Lower lobe of right lung (tissue), 2 donors: ENCODE measurements at places on chromosomes 2 and 18. TPM values are rescaled to one million over a fixed set of nuclear protein-coding genes. Genes with fewer than 3 reads are reported as not detected.

The ERMN gene
- total RNA-seq, result 0.21 TPM

The DAW1 gene
- total RNA-seq, result 4.9 TPM

The LAMA1 gene
- total RNA-seq, result 0.65 TPM

The RIT2 gene
- total RNA-seq, result not detected

The SPRED2 gene
- total RNA-seq, result 43.9 TPM

The LIMS4 gene
- 1.1 TPM for total RNA-seq

The REG3G gene
- total RNA-seq, result not detected

The OSR1 gene
- 15.5 TPM for total RNA-seq

The EFR3B gene
- total RNA-seq, result 9.0 TPM

- DNase-seq, result no peak
Observed at GRCh38 chr2:37641582-37642171, 29.8 kb downstream of the CDC42EP3 start.

DNA sequence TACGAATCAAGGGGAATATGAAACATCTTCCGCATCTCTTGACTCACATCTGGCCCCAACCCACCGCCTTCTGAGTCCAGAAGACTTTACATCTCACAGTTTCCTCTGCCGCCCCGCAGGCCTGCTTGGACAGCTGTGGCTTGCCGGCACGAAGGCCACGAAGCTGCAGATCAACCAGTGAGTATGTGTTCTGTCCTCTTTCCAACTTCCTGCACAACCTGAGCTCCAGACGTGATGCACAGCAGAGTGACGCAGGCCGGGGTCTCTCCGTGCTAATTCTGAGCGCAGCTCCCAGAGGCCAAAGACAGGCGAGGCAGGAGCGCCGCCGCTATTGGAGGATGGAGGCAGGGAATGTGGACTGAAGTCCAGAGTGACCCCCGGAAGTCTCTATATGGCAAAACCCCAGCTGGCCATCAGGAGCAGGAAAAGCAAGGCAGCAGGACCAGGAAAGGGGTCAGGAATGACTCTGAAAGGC lies 93.5 kb downstream of the ZCCHC2 start:
- no peak for DNase-seq

DNA sequence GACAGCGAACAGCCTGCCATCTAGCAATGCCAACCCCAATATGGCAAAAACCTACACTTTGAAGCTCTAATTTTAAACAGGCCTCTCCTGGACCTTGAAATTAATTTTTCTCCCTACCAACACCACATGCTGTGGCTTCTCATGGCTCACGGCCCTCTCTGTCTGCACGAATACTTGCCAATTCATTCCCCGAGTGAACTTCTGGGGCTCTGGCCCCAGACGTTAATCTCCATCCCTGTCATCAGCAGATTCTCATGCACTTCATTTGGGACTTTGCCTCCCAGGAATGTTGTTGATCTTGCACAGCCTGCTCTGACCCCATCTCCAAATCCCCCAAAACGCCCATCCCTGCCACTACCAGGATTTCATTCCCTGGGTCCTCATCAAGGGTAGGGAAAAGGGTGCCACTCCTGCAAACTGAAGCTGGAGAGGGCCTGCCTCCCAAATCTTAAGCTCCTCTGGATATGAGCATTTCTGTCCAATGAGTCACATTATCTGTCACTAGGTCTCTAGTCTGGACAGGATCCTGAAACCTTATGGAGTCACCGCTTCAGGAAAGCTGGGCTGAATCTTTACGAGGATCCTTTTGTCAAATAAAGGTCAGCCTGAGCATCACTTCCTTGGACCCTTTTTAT lies 10.4 kb downstream of the FIGLA start:
- no peak for DNase-seq

DNA sequence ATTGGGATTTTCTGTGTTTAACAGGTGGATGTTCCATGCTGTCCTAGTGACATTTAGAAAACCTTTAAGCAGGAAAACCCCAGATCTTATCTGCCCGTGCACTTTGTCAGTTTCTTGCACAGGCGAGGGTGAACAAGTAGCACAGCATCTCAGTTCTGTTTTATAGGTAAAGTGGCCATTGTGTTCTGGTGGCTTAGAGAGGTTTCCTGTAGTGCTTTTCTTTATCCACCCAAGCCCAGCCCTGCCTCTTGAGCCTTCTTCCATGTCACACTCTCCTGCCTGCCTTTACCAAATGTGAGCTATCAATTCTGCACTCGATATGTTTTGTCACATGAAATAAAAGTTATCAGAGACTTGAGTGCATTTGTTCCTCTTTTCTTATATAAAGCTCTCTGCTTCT lies 135.3 kb upstream of the NOSTRIN start:
- no peak for DNase-seq

DNA sequence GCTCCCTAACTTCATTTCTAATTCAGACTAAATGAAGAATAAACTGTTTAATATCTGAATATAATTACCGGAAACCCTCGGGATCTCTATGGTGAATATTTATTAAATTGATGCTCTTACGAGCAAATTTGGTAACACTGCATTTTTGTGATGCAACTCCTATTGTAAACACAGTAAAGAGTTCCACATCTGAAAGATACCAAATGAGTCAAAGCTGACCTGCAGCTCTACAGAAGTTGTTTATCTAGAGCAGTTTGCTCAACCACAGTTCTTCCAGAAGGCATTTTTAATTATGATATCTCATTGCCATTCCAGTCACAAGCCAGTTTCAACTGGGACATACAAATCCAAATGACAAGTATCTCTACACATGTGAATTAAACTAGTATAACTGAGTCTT lies 129.7 kb downstream of the PKP4 start:
- DNase-seq, result no peak

DNA sequence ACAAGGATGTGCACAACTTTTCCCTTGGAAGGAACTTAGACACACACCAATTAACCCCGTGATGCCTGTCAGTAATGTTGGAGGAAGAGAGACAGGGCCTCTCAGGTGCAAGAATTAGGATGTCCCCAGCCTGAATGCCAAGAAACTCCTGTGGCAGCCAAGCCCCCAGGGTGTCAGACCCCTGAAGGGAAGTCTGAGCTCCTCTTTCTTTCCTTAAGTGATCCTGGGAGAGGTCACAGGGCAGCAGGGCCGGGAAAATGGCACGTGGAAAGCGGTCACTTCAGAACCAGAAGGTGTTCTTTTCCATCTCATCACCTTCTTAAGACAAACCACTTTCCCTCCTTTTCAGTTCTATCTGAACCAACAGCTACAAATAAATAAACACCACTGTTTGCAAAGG lies 185.9 kb downstream of the ANAPC1 start:
- no peak for DNase-seq

DNA sequence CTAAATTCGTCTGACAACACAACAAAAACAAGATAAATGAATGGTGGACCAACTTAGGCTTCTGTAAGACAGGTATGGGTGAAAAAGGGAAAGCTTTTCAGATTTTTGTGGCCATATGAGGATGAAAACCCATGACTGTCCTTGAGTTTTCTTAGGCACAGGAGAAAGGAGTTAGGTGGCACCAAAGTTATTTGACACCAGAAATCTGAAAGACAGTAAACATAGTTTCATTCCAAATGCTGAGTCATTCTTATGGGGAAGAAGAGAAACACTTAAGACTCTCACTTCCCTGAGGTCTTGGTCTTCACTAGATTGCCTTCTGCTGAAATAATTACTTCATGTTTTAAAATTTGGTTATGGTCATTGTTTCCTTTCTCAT lies 5.2 kb upstream of the GPD2 start:
- no peak for DNase-seq

DNA sequence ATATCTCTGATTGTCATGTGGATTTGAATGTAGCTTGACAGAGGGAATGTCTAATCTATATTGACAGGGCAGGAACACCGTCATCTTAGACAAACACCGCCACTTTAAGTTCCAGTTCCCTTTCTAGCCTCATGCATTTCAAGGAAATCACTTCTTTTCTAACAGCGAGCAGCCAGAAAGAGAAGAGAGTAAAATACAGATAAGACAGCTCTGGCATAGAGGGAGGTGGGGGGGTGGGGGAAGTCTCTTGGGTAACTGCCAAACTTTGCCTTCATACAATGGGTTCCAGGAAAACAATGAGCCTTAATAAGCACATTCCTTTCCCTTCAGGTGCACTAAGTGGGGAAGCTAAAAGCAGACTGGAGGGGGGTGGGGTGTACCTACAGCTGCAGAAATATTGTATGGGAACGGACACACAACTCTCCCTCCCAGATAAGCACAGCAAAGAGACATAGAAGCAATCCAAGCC lies 37.2 kb downstream of the CASP10 start:
- DNase-seq, result no peak

DNA sequence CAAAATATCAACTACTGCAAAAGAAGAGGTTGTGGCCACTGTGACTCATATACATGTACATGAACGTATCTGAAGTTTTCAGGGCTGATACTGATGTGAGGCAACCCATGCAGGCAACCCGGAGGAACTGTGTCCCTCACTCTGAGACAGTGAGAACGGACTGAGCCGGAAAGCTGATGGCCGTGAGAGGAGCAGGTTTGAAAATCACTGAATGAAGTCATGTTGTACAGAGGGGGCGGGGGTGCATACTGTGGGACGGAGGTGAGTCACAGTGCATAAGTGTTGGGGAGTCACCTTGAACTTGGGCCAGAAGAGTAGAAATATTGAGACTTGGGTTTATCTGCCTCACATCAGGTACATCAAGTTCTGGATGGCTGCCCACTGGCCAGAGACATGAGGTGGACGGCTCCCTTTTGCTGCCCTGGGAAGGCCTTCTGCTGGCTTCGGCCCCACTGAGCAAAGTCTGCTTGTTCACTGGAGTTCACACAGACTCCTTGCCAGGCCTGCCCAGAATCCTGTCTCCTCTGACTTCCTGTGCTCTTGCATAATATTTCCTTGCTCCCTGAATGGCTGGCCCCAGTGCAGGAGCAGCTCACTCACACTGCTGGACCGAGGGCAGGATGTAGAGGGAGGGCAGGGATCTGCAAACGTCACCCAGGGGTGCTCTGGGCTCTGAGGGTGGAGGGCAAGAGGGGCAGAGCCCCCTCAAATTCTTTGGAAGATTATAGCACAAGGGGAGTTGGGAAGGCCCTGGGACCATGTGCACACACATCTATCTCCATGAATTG lies 18.1 kb downstream of the EPAS1 start:
- peak; percentile 87 for DNase-seq

DNA sequence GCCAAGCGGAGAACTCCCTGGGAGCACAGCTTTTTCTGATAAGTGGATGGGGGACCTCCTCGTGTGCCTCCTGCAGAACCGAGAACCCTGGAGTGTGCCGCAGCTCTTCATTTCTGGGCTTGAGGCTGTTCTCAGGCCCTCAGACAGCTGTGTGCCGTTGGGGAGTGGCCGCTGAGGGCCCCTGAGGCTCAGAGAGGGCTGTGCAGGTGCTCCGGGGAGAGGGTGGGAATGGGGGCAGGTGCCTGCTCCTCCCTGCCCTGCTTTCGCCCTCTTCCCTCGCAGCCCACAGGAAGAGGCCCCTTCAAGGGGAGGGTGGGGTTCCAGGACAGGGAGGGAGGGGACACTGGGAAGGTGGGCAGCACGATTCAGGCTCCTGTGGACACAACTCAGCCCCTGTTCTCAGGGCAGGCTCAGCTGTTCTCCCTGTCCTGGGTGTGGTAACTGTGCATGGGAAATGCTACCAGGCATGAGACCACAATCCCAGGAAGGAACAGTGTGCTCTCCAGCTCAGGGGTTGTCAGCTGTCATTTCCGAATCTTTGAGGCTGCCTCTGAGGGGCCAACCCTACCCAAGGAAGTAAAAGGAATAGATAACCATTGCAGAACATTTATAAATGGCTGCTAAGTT lies 11.3 kb downstream of the LCT start:
- DNase-seq, result no peak

DNA sequence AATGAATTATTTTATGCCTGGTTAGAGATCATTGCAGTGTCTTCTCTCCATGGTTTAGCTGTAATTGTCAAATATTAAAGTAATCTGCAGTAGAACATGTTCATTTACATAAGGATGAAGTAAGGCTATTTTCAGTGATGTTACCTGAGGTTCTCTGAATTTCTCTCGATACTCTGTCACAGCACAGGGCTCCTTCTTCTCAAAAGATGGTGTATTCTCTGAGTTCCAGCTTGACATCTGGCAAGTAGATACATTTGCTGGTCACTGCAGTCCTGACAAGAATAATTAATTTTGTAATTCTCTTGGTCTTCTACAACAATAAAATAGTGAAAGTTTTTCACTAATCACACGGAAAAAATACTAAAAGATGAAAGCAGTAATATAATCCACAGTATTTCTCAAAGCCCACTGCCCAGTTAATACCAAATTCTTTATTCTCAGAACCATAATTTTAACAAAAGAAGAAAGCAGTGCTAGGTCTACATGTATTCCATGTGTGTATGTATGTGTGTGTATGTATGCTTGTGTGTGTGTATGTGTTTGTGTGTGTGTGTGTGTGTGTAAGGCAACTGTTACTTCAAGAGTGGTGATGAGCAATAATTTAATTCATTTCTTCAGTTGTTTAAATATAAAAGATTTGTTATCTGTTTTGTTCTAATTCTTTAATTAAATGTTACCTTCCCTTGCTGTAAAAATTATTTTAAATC lies 1165.5 kb upstream of the SLC39A10 start:
- no peak for DNase-seq

GRCh38 chr2:170396799-170397459 lies 219.0 kb downstream of the MYO3B start:
- DNase-seq, result no peak

DNA sequence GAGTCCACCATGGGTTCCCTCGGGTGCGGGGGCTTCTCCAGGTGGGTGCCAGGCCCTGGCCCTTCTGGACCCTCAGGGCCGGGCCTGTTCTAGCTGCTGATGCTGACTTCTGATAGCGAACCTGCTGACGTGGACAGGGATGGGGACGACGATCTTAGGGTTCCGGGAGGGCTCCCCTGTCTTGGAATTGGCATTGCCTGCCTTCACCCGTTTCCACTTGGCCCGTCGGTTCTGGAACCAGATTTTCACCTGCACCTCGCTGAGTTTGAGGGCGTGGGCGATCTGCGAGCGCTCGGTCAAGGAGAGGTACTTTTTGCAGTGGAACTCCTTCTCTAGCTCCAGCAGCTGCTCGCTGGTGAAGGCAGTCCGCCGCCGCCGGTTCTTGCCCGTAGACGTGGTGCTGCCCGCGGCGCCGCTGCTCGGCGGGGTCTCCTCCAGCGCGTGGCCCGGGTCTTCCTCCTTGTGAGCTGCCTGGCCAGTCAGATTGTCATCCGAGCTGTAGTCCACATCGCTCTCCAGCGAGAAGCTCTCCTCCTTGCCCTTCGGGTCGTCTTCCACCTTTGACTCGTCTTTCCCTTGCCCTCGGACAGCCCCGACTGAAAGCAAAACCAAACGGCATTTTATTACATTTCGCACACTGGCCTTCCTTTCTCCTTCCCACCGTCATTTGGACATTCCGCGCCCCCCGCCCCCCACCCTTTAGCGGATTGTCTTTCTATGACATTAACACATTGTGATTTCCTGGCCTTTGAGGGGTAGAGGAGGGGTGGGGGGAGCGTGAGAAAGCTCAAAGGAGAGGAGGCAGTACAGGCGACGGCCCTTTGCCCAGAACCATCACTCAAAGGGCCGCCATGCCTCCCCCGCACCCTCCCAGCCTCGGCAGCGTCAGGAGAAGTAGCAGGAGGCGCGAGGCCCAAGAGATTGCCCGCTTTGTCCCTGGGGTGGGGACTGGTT lies 2.1 kb downstream of the GBX2 start:
- no peak for DNase-seq

GRCh38 chr2:60212181-60212945 lies 341.1 kb downstream of the BCL11A start:
- no peak for DNase-seq

GRCh38 chr18:6711467-6711866 lies 18.0 kb upstream of the ARHGAP28 start:
- no peak for DNase-seq

- no peak for DNase-seq
Observed at GRCh38 chr2:175057078-175057685, 52.0 kb upstream of the CHN1 start.

- DNase-seq, result peak; percentile 77
Observed at GRCh38 chr18:3451989-3452749, 2.2 kb downstream of the TGIF1 start.
